Body of pancreas (tissue), 4 donors: ENCODE measurements at places on chromosomes 5 and 9. TPM values are rescaled to one million over a fixed set of nuclear protein-coding genes. Genes with fewer than 3 reads are reported as not detected.

DNA sequence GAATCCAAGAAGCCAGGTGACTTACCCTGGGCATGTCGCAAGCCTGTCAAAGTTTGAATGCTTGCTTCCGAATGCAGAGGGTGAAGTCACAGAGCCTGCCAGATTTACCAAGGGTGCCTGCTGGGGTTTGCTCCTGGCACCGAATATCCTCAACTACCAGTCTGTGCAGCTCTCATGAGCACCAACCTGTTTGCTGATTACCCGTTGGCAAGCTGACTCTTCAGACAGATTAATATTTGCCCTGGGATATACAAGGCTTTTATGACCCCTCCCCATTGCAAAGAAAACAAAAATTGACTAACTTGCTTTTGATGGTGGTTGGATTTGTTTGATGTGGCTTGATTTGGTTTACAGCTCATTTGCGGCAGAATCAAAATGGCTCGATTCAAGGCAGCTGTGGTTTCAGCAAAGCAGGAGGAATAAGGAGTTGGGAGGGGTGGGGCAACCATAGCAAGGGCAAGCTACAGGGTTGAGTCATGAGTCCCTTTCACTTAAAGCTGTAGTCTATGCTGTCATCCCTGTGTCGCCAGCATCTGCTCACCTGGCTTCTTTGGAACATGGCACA is 82.3 kb upstream of the AGXT2 start:
- peaks cover 41% of the 10 kb centered on the region for H3K4me1 ChIP-seq
- DNase-seq, result peak; percentile 92
- H3K27ac ChIP-seq, result peak overlapping the region; percentile 81
- H3K4me3 ChIP-seq, result no peak overlapping the region

DNA sequence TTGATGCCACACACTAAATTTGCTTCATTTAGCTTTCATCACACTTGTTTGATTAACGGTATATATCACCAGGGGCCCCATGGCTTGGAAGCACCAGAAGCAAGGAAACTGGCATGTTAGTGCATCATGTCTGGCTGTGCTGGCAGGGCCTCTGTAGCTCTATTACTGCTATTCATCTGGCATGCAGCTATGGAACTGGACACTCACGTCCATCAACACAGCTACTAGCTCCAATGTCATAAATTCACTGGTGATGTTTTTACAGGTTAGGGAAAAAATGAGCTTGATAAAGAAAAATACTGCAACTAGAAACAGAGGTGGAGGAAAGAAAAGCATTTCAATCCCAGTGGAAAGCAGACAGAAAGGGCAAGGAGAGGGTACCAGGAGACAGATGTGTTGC is 343.2 kb downstream of the DEPDC1B start:
- no peaks in the 10 kb centered on the region for H3K27me3 ChIP-seq
- no peak overlapping the region for H3K27ac ChIP-seq
- no peaks in the 10 kb centered on the region for H3K36me3 ChIP-seq
- peaks cover 26% of the 10 kb centered on the region for H3K4me1 ChIP-seq
- no peak for DNase-seq
- no peak overlapping the region for H3K4me3 ChIP-seq

DNA sequence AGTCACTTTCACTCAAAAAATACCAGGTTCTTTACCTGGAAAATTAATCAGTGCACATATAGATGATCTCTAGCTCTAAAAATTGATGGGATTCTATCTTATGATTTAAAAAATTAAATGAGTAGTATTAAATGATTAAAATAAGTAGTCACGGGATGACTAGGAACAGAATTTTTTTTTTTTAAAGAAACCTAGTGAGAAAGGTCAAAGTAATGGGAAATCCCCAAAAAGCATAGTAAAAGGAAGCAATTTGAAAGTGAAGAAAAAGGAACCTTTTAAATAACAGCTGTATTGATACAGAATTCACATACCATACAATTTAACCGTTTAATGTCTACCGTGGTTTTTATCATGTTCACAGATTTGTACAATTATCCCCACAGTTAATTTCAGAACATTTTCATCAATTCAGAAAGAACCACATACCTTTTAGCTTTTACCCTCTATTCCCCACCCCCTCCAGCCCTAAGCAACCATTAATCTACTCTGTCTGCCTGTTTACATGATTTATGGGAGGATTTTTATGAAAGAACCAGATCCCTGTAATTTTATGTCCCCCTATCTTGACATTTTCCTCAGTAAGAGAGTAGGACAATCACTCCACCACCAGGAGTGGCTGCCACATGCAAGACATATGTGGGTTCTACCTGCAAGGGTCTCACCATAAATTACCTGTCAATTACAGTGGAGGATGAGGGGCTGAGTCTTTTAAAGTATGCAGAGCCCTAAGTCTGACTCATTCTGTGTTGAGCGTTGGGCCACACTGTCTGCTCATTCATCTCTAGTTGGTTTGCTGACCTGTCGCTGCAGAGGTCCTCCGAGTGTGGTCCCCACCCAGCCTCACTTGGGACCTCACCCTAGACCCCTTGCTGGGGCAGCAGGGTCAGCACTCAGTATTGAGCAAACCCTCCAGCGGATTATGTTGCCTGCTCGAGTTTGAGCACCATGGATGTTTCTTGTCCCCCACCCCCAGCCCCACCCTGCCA is 16.0 kb downstream of the ANKRD33B start:
- H3K27me3 ChIP-seq, result no peaks in the 10 kb centered on the region
- no peaks in the 10 kb centered on the region for H3K36me3 ChIP-seq
- H3K4me3 ChIP-seq, result no peak overlapping the region
- H3K4me1 ChIP-seq, result peaks cover 7% of the 10 kb centered on the region
- no peak overlapping the region for H3K27ac ChIP-seq
- DNase-seq, result no peak

DNA sequence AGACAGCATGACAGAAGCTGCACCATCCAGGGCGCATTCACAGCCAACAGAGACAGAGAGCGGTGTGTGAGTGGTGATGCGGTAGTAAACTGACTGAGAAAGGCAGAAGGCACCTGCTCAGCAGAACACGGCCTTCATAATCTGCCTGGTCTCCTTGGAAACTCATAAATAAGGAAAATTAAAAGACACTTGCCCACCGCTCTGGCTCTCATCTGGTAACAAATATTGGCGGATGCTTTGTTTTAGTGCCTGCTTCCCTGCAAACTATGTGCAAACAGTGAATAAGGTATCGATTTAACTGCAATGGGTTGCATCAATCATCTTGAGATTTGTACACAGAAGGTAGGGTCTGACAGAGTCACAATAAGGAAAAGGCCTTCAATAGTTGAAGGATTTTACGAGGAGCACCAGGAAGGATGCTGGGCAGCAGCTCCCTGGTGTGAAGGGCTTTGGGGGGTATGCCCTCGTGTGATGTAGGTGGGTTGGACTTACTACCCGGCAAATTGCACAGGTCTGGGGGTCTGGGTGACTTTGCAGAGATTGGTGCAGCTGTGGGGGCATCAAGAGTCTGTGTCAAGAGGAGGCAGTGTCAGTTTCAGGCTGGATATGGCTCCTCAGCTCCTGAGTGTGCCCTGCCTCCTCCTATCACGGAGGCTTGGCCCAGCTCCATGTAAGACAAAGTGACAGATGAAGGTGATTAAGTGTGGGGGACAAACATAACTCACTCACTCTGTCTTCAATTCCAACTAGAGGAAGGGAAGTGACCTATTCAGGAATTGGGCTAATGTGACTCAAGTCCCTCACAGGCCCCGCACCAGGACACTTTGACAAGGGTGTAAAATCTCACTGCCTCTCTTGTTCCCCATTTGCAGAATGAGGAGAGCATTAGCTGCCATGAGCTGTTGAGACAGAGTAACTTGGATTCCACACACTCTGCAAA is 166.7 kb downstream of the ICE1 start:
- no peak overlapping the region for H3K27ac ChIP-seq
- no peak overlapping the region for H3K4me3 ChIP-seq
- no peaks in the 10 kb centered on the region for H3K36me3 ChIP-seq
- no peaks in the 10 kb centered on the region for H3K4me1 ChIP-seq

GRCh38 chr9:94875300-94876020 is 149.0 kb downstream of the AOPEP start:
- no peaks in the 10 kb centered on the region for H3K27me3 ChIP-seq
- DNase-seq, result no peak
- H3K27ac ChIP-seq, result peak overlapping the region; percentile 32
- H3K4me3 ChIP-seq, result no peak overlapping the region
- no peaks in the 10 kb centered on the region for H3K36me3 ChIP-seq

DNA sequence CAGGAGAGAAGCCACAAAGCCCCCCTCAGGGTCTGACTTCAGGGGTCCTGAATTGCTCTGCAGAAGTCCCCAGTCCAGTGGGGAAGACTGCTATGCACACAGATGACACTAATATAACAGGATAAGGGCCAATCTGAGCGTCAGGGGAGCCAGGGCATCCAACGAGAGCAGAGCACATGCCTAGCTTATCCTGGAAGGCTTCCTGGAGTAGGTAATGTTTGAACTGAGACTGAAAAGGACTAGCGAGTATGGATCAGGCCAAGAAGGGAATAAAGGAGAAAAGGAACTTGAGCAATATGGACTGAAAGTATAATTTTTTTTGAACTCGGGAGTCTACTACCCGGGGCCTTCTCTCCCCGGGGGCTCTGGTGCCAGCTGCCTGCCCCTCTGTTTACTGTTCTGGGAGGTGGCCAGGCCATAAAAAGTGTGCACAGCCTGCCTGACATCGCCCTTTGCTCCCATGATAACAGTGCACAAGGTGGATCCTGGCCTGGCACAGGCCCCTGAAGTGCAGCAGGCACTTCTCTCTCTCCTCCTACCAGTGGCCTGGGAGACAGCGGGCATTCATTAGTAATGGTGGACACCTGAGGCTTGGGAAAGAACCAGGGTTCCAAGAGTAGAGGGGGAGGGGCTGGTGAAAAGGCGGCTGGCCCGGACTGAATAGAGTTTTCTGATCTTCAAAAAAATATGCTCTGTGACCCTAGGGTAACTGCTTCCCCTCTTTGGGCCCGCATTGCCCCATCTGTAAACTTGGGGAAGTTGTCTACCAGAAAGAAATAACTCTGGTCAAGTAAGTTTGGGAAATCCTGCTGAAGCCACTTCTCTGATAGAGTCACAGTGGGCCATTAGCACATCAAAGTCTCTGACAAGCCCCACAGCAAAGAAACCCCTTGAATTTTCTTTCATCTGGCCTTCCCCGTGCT is 4.6 kb upstream of the SLC6A7 start:
- H3K4me3 ChIP-seq, result no peak overlapping the region
- DNase-seq, result peak; percentile 69
- peaks cover 10% of the 10 kb centered on the region for H3K27me3 ChIP-seq
- peaks cover 13% of the 10 kb centered on the region for H3K4me1 ChIP-seq
- no peaks in the 10 kb centered on the region for H3K36me3 ChIP-seq
- H3K27ac ChIP-seq, result no peak overlapping the region

DNA sequence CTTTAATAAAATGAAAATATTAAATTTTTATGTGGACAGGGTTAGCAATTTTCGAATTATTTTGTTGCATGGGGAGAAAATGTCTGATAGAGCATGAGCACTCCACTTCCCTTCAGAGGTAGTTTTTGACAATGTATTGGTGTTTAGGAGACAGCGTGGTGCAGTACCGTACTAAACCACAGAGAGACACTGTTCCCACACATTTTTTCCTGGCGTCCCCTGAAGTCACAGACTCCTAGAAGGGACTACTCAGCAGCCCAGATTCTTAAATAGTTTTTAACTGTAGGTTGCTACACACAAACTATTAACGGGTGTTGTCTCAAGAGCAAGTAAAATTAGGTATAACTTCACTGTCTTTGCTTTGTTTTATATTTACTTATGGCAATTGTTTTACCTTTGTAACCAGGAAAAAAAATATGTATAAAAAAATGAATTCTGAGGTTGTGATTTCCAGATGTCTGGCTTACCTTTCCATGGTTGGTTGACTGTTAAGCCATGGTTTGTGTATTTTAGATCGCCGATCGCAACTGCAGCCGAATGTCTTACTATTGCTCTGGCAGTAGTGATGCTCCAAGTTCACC is 171.2 kb downstream of the DOCK8 start:
- no peaks in the 10 kb centered on the region for H3K27me3 ChIP-seq
- peak; percentile 63 for DNase-seq

DNA sequence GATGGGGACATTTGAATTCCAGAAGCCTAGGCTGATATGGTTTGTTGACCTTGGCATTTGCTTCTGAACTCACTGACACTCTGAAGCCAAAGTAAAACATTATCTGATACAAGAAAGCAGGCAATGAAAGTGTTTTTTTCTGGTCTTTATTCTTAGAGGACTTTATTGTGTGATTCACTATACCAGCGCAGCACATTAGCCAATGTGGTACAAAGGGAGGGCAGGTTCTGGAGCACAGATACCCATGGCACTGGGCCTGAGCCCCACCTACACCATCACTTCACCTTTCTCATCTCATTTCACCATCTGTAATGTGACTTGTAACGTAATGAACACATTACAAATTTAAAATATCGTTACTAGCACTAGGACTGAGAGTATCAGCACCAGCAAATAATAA is 89.7 kb upstream of the ZNF366 start:
- no peaks in the 10 kb centered on the region for H3K36me3 ChIP-seq
- peaks cover 15% of the 10 kb centered on the region for H3K4me1 ChIP-seq
- no peaks in the 10 kb centered on the region for H3K27me3 ChIP-seq
- no peak overlapping the region for H3K27ac ChIP-seq
- no peak overlapping the region for H3K4me3 ChIP-seq
- DNase-seq, result no peak

DNA sequence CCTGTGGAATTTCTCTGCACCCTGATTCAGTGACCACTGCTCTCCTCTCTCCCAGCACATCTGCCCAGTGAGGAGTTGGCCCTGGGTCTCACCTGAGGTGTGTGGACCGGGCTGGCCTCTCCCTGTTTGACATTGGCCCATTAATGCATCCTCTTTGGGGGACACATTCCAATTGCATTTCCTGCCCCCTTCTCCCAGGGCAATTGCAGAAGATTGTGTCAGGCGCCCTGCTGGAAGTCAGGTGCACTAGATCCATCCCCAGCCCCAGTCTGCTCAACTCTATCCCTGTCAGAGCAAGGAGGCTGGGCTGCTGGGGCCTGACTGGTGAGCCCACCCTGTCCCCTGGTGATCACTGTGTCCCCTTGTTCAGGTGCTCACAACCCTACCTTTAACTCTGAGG is 84.5 kb downstream of the LMX1B start:
- no peaks in the 10 kb centered on the region for H3K36me3 ChIP-seq
- no peak overlapping the region for H3K4me3 ChIP-seq
- no peaks in the 10 kb centered on the region for H3K4me1 ChIP-seq
- H3K27ac ChIP-seq, result no peak overlapping the region

GRCh38 chr5:73454379-73455036 is 5.9 kb upstream of the FOXD1 start:
- DNase-seq, result peak; percentile 62
- no peaks in the 10 kb centered on the region for H3K27me3 ChIP-seq
- H3K36me3 ChIP-seq, result no peaks in the 10 kb centered on the region
- no peak overlapping the region for H3K4me3 ChIP-seq

DNA sequence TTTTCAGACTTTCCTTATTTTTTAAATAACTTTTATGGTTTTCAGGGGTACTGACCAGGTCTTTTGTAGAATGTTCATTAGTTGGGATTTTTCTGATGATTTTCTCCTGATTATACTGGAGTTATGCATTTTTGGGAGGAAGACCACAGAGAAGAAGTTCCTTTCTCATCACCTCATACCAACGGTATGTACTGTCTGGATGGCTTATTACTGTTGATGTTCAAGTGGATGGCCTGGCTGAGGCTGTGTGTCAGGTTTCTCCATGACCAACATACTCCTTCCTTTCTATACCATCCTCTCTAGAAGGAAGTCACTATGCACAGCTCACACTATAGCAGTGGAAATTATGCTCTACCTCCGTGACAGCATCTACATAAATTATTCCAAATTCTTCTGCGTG is 71.1 kb upstream of the NR3C1 start:
- no peaks in the 10 kb centered on the region for H3K36me3 ChIP-seq
- H3K4me3 ChIP-seq, result no peak overlapping the region
- DNase-seq, result no peak
- H3K27me3 ChIP-seq, result no peaks in the 10 kb centered on the region

The DYNC2I2 gene
- 62.3 TPM for total RNA-seq

The KIF4B gene
- total RNA-seq, result 0.26 TPM

The TAF11L10 gene
- not detected for total RNA-seq

The SPATA31A3 gene
- not detected for total RNA-seq

The GABRB2 gene
- not detected for total RNA-seq

The TAF11L6 gene
- total RNA-seq, result not detected
